ENCODE measurements at places on chromosomes 3 and 15.

GRCh38 chr15:40871749-40872617 is 2.1 kb downstream of the RHOV start:
- ATAC-seq = no peak

DNA sequence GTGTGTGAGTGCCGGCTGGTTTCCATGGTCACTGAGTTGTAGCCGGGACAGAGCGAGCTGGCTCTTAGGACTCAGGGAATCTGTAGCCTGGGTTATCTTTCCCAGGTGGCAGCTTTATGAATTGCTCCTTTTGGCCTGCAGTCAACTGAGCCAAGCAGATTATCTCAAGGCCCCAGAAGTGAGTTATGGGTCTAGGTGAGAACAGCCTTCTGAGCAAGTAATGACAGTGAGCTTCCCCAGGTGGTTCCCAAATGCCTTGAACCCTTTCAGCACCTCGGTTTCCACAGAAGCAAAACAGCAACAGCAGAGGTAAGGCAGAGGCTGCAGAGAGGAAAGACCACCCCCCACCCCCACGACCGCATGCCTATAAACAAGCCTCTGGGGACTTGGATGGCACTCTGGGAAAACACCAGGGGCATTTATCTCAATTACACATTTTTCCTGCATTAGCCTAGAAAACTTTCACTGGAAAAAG is 56.7 kb upstream of the DGKG start:
- no peak for ATAC-seq

DNA sequence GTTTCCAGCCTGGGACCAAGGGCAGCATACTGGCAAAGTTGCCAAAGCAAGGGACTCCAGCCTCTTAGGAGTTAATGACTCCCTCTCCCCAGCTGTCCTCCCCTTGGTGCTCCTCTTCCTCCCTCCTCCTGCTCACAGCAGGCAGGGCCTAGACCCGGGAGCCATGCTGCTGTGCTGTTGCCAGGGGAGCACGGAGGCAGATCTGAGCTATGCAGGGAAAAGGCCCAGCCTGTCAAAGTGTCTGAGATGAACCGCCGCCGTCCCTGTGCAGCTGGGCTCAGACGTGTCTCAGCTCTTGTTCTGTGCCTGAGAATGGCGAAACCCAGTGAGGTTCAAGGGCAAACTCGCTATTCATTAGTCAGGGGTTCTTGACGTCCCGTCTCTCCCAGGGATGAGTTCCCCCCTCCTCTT is 60.8 kb upstream of the POLG start:
- no peak for ATAC-seq

DNA sequence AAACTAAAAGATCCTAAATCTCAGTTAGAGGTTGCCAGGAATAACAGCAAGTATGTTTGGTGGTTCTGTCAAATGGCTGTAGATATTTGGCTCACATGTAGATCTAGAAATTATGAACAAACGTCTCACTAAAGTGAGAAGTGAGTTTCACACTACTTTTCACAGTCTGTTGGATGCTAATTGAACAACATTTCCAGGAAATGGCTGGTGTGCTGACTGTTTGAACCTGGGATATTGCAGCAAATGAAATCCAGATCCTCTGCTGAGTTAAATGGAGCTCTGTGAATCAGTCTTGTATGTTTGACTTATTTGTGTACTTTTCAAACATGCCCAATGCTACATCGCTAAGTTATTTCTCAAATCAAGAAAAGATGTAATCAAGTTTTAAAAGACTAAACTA is 21.3 kb upstream of the RSL24D1 start:
- no peak for ATAC-seq

DNA sequence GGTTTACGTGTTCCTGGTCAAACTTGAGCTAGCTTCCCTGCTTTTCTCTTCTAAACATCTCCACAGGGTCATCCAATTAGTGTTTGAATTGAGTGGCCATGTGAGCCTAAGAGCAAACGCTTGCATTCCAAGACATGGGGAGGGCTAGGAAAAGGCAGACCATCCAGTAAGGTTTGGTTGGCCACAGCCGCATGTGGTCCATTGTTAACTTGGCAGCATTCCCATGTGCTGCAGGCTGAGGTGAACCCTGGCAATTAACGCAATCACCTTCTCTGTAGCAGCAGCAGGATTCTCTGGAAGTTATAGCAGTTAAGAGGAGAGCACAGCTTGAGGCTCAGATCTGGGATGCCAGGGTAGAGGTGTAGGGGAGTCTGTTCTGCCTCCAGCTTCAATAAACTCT is 502.2 kb upstream of the LMCD1 start:
- no peak for ATAC-seq

GRCh38 chr3:123499322-123499721 is 50.4 kb upstream of the ADCY5 start:
- ATAC-seq = no peak

GRCh38 chr3:135082706-135083105 is 287.6 kb downstream of the EPHB1 start:
- no peak for ATAC-seq

DNA sequence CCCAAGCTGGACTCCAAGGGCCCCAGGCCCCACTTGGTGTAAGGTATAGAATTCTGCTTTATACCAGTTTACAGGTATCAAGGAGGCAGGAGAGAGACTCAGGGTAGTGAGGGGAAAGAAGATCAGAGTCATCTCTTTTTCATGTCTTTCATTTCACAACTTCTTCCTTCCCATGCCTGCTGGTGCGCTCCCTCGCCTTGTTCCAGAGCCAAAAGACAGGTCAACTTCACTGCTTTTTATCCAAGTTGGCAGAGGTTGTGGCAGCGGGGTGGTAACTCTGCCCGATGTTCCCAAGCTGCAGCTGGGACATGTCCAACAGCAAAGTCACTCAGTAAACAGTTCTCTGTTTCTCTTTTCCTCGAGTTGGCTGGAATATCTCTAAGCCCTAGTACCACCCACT is 86.3 kb upstream of the TCF12 start:
- ATAC-seq = no peak

GRCh38 chr15:33124279-33124678 is 70.2 kb downstream of the FMN1 start:
- no peak for ATAC-seq

GRCh38 chr3:116154389-116154788 is 290.9 kb downstream of the LSAMP start:
- no peak for ATAC-seq

- ATAC-seq = no peak
These were observed 340.2 kb downstream of the LRRC3B start for GRCh38 chr3:26962492-26963360.

GRCh38 chr3:134065252-134066157 is 35.8 kb upstream of the SLCO2A1 start:
- ATAC-seq = no peak

Measured in activated CD4-positive, CD25-positive, alpha-beta regulatory T cell treated with anti-CD3 and anti-CD28 coated beads, Interleukin-2, amount 50 U/mL, for 24 hours (primary cell).